CD4-positive, alpha-beta T cell treated with Interleukin-12 subunit alpha and Interleukin-12 subunit beta, for 1 hour (primary cell): ENCODE measurements at places on chromosomes 2 and 18.

DNA sequence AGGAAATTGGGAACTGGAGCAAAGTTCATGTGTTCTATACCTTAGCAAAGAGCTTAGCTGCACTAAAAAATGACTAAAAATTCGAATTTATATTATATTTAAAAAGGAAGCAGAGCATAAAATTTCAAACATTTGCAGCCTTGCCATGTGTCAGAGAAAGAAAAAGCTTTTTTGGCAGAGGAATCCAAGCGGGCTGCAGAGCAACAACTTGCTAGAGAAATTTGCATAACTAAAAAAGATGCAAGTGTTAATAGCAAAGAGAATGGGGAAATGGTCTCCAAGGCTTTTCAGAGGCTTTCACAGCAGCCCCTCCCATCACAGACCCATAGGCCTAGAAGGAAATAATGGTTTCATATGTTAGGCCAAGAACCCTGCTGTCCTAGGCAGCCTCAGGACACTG lies 1315.9 kb downstream of the DSC3 start:
- no peak for DNase-seq

DNA sequence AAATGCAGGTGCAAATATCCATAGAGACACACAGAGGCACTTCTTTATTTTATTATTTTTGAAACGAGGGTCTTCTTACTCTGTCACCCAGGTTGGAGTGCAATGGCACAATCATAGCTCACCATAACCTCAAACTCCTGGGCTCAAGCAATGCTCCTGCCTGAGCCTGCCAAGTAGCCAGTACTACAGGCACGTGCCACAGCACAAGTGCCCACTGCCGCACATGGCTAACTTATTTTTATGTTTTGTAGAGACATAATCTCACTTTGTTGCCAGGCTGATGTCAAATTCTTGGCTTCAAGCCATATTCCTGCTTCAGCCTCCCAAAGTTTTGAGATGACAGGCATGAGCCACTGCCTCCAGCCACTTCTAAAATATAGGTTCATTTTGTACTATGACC lies 537.6 kb downstream of the THSD7B start:
- no peak for DNase-seq

GRCh38 chr18:52337276-52337675 lies 2.7 kb upstream of the DCC start:
- DNase-seq = no peak

- no peak for DNase-seq
Observed at GRCh38 chr2:102141970-102142828, at the start of gene IL1R1. Gene IL1R1 (plus strand): TSS chr2:102142746. CDS start chr2:102157725, 14,979 bp downstream.
